HCEC 1CT (cell line): ENCODE measurements at places on chromosomes 11 and 22.
A peak's percentile ranks its signal among the peaks of the same experiment; 100 is the strongest.

DNA sequence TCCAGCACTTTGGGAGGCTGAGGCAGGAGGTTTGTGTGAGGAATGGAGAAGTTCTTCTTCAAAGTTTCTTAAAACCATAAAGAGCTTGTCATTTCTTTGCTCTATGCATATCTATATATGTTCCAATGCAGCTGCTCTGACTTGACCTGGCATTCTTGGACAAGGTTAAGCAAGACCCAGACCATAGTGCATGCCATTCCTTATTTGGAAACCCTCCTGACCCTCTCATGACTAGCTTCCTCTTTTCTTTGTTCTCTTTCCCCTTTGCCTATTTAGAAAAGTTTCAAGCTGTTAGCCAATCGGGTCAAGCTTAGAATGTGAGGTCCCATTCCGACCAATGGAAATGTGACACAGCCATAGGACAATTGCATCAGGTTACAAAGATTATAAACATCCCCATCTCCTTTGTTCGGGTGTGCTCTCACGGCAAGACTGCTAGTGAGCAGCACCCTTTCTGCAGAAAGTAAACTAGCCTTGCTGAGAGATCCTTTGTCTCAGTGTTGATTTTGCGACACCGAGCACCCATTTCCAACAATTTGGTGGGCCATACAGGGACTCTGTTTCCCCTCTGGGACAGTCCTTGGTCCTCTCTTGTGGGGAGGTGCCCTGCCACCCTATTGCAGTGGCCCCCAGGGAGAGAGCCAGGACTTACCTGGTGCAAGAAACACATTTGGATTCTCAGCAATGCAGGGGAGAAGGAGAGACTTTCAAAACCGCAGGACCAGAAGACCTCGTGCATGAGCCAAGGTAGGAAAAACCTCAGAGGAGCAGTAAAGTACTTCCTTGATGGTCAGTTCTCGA is 39.9 kb upstream of the ANO1 start:
- no peak for DNase-seq

- no peak for DNase-seq
Observed at GRCh38 chr11:2482745-2483144, 37.9 kb downstream of the KCNQ1 start.

- DNase-seq: no peak
Observed at GRCh38 chr22:24588757-24589481, 4.0 kb downstream of the LRRC75B start.

DNA sequence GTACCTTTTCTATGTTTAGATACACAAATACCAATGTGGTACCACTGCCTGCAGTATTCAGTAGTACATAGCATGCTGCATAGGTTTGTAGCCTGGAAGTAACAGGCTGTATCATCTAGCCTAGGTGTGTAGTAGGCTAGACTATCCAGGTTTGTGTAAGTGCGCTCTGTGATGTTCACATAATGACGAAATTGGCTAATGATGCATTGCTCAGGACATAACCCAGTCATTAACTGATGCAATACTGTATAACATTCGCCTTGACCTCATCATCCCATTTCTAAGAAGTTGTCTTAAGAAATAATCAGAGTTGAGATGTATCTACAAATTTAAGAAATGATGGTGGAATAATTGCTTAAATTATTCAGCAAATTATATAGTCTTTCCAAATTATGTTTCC is 116.0 kb upstream of the TIMP3 start:
- no peak for DNase-seq

DNA sequence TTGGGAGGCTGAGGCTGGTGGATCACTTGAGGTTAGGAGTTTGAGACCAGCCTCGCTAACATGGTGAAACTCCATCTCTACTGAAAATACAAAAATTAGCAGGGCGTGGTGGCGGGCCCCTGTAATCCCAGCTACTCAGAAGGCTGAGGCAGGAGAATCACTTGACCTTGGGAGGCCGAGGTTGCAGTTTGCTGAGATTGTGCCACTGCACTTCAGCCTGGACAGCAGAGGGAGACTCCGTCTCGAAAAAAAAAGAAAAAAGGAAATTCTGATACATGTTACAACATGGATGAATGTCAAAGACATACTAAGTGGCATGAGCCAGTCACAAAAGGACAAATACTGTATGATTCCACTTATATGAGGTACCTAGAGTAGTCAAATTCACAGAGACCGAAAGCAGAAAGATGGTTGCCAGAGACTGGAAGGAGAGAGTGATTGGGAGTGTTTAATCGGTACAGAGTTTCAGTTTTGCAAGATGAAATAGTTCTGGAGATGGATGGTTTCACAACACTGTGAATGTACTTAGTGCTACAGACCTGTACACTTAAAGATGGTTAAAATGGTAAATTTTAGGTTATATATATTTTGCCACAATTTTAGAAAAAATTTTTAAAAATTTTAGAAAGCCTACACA is 92.3 kb downstream of the BLID start:
- DNase-seq: no peak

DNA sequence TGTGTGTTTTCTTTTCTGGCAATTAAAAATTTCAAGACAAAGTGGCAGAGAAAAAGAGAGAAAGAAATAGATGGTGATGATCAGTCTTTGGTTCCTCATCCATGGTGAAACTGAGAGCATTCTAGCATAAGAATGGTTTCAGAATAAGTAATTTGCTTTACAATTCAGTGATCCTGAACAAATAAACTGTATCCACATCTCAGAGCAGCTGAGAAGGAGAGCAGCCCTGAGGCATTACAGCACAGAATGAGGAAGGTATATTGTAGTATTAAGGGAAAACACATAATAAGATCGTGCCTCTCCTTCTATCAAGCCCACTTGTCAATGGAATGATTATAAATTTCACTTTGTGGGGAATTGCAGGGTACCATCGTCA is 17.4 kb downstream of the LUZP2 start:
- no peak for DNase-seq

DNA sequence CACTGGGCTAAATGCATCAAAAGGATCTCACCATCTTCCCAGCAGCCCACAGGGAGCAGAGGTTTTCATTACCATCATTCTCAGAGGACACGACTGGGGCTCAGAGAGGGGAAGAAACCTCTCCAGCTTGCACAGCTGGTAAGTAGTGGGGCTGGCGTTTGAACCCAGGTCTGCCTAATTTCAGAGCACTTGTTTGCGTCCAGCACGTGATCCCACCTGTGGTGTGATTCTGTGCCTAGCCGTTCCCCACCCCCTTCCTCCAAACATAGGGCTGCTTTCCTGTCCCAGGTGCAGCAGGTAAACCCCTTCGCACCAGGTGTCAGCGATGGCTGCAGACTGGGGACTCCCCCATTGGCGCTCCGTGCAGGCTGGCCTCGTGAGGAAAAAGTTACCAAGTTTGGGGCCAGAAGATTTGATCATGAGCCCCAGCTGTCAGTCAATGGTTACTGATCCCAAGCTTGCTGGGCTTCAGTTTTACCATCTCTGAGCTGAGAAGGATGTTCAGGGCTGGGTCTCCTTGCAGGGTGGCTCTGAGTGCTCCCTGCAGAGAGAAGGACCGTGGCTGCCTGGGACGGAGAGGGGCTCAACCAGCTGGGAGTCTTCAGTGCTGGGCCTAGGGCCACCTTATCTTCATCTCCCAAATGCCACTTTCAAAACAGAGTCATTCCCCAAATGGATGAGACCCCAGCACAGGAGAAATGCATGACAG is 445.6 kb downstream of the TBC1D22A start:
- no peak for DNase-seq

- DNase-seq: no peak
Observed at GRCh38 chr22:46030231-46030880, 53.4 kb upstream of the WNT7B start.

- no peak for DNase-seq
Observed at GRCh38 chr11:124716591-124716990, 23.2 kb upstream of the NRGN start.

- no peak for DNase-seq
Observed at GRCh38 chr22:27101288-27101687, 443.9 kb downstream of the MIAT start.

GRCh38 chr11:11988099-11988651 is 20.3 kb downstream of the DKK3 start:
- DNase-seq: peak; percentile 80
